ENCODE measurements at places on chromosomes 3 and 15.

- no peak for DNase-seq
Measured at GRCh38 chr3:41324156-41324475, 124.8 kb downstream of the CTNNB1 start.

DNA sequence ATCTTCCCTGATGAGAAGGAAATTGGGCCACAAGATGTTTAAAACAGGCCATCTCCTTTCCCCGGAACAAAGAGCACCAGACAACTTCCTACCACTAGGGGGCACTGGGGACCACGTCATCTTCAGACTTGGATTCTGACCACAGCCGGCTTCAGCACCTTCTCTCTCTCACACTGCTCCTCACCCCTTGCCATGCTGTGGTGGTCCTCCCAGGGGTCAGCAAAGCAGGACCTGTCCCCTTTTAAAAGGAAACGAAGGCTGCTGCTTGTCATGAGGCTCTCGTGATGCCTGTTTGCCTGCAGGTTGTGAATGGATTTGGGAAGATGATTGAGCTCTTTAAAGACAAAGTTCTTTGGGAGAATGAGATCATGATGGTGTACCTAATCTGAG is 16.2 kb downstream of the RFT1 start:
- DNase-seq = peak; percentile 31

DNA sequence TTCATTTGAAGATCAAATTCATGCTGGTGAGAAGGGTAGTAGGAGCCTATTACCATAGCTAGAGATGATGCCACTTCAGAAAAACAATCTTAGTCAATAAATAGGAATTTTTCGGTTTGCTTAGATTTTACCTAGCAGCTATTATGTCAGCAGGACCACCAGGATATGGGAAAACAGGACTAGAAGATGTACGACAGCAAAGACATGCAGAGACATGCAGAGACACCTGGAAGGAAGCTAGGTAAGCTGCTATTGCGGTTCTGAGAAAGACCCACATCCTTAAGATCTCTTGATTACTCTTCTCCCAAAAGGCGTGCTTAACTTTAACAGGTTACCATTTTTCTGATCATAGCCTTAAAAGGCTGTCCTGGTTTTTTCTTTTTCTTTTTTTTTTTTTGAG is 64.8 kb upstream of the THSD4 start:
- DNase-seq = no peak

GRCh38 chr3:155188031-155188430 is 105.5 kb downstream of the STRIT1 start:
- DNase-seq = no peak

DNA sequence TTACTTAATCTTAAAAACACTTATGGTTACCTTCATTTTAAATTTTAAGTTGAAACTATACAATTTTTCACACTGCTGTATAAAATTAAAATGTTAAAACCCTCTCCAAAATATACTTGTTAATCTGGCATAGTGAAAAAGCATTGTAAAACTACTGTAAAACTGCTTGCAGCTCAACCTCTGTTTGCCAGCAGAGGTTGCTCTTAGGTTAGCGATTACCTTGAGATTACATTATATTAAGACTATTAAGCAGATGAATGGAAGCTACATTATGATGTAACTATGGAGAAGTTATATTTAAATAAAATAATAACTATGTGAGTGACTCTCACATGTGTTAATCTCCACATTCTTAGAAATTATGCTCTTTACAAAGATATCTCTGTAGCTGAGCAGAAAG is 143.6 kb upstream of the SLITRK3 start:
- DNase-seq = no peak

DNA sequence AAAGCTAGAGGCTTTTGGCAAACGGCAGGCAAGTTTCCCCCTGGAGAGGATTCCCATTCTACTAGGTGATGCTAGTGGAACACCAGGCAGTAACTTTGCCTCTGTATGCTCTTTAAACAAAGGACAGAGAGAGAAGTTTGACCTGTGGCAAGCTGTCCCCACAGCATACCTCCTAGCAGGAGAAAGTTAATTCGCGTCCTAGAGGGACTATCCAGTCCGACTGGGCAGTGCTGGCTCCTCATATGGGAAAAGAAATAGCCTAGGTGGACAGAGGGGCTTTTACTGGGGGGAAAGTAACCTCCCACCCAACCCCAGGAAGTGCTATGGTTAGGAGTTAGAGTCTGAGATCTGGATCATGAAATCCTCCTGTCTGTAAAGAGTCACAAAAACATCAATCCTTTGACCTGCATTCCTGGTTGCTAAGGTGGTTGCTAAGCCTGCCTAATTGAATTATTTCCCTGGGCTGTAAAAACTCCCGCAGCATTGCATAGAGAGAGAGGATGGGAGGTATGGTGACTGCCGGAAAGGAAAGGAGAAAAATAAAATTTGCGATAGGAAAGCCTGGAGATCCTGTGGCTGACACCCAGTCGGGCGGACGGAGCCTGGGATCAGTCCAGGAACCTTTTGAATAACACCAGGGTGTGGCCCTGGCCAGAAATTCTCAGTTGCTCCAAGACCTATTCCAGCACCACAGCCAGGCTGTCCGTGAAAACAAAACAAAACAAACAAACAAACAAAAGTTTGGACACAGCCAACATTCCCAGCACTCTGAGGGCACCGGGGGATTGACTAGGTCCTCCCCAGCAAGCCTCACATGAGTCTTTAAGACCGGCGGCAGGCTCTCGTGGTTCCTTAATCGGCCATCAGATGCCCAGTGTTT is 67.7 kb upstream of the ATP11B start:
- DNase-seq = peak; percentile 2

GRCh38 chr15:44636976-44637375 is 26.5 kb downstream of the SPG11 start:
- DNase-seq = no peak

- DNase-seq = no peak
Measured at GRCh38 chr3:53579636-53580035, 85.2 kb downstream of the CACNA1D start.

DNA sequence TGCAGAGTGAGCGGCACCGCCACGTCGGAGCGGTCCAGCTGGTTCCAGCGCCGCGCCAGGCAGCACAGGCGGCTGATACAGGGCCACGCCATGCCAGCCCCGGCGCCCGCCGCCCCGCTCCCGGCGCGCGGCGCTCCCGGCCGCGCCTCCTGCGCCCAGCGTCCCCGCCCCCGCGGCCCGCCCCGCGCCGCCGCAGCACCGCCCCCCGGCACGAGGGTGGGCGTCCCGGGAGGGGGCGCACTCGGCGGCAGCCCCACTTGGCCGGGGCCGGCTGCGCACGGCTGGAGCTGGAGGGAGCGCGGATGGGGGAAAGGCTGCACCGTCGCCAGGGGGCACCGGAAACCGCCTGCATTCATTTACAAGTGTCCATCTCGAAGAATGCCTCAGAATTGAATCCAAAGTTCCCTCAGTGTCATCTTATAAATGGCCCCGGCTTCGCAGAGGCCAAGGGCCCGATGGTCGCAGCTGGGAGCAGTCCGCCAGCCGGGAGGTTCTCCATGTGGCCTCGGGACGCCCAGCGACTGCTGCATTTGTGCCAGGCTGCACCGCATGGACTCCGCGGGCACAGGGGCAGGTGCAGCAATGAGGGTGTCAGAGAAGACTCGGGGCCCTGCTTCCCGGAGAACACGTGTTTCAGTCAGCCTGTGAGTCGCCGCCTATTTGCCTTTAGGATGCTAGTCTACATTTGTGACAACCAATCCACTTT is at the start of gene MAP6D1:
MAP6D1 (minus strand) TSS at position 122 of the 706 bp plus-strand sequence; CDS start at position 92, 30 bp downstream.
- peak; percentile 82 for DNase-seq

DNA sequence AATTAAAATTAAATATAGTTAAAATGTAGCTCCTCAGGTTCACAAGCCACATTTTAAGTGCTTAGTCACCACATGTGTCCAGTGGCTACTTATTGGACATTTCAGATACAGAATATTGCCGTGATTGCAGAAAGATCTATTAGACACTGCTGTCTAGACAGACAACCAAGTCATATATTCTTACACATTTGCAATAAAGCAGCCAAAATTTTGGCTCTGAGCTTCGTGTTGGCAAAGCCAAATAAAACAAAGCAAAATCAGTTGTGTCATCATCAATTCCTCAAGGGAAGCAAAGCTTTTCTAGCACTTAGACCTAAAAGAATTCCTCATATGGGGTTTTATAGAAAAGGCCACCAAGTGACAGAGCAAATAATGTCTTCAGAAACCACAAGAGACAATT is 193.1 kb upstream of the LPP start:
- no peak for DNase-seq

- peak; percentile 81 for DNase-seq
Measured at GRCh38 chr15:75347222-75348033, 589 bp downstream of the NEIL1 start.

DNA sequence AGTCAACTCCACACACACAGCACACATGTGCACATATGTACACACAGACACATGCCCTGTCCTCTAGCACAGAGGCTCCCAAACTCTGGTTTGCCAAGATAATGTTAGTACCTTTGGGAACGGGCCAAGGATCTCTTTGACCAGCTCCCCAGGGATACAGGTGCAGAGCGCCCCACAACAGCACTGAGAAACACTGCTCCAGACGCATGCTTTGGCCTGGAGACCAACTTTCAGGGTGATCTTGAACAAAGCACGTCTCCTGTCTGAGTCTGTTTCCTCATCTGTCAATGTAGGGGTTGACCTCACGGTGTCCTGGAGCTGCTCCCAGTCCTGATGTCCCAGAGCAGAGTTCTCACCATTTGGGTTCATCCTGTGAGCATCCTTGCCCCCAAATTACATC is 15.9 kb upstream of the SKOR1 start:
- no peak for DNase-seq

GRCh38 chr3:24149032-24149431 is 203.9 kb downstream of the NR1D2 start:
- no peak for DNase-seq

DNA sequence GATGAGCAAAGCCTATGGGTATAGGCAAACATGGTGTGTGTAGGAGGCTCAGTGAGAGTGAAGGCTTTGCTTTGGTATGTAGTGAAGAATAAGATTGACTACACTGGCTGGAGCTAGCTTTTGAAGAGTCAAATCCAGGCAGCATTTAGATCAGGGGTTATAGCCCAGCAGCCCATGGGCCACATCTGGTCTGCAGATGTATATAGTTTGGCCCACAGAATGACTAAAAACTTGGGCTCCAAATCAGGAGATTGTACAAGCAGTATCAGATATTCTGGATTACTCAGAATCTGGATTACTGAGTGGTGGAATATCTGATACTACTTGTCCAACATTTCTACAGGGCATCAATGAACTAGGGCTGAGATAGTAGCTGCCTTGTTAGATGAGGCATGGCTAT is 92.9 kb upstream of the FGF7 start:
- no peak for DNase-seq

DNA sequence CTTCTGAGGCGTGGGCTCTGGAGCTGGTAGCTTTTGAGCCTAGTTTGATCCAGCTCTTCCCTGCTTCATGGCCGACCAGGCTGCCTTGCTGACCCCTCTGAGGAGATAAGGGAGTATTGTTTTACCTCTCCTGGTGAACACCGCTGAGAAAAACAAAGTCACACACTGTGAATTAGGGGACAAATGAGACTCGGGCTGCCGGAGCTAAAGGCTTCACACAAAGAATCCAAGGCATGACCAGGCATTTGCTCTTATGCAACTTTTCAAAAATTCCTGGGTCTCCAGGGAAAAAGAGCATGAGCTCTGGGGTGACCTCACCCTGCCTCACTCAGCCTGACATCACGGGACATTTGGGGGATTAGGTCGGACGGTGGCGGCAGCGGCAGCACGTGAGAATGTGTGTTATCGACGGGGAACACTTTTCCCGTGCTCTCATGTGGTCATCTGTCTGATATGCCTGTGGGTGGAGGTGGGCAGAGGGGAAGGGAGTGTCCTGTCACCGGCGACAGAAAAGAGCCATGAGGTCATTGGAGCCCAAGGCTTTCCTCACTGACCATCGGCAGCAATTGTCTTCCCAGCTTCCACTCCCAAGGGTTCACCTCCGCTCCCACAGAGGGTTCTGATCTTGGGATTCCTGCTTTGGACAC is 61.0 kb downstream of the TMEM44 start:
- no peak for DNase-seq

DNA sequence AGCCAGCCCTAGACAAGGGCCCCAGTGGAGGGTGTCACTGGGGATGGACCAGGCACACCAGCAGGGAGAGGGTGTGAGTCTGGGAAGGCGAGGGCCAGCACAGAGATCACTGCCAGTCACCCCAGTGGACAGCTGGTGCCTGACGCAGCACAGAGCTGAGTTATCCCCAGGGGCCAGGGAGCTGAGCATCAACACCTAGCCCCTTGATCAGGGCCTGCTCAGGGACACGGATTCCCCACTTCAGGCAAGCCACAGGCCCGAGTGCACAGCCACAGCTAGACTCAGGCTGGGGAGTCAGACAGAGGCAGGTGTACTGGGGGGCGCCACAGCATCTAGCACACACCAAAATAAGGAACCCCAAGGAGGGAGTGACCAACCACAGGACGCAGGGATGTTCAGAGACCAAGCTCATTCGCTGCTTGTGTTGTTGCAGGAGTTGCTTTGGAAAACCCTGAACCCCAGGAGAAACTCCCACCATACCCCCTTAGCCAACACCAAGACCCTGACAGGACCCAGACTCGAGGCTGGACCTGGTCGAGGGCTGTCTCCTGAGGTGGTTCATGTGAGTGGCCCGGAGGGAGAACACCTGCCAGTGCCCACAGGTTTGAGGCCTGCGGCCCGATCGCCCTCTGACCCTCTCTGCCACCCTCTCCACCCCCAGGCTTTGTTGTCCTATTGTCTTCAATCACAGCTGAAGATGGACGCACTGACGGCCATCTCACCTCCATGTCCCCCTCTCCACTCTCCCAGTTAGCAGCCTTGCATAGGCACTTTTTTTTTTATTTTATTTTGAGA is 146.8 kb downstream of the TPRA1 start:
- DNase-seq = no peak

DNA sequence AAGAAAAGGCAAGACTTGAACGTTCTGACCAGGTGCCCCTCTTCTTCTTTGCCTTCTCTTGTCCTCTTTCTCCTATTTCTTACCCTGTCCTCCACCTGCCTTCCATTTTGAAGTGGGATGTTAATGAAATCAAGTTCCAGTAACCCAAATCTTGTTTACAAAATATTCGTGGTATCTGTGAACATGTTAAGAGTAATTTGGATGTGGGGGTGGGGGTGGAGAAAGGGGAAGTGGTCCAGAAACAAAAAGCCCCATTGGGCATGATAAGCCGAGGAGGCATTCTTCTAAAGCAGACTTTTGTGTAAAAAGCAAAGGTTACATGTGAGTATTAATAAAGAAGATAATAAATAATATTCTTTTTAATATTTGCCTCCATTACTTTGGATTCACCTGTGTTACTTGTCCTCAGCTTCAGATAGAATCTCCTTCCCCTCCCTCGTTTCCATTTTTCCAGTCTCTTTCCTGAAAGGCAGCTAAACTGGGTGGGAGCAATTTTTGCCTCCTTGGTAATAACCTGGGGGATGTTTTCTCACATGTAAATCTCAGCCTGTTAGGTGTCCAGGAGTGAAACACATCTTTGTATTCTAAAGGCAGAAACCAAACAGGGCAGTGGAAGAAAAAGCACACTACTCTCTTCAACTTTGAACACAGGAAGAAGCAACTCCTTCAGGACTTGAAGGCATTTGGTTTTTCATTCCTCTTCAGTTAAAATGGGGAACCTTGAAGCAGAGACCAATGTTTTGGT is 3.2 kb downstream of the CHST2 start:
- no peak for DNase-seq

- DNase-seq = no peak
Measured at GRCh38 chr15:87669846-87670245, 586.7 kb downstream of the NTRK3 start.
